ENCODE measurements at places on chromosomes 5 and 9. TPM values are rescaled to one million over a fixed set of nuclear protein-coding genes. Genes with fewer than 3 reads are reported as not detected.

The TMEM232 gene
- total RNA-seq, result 2.7 TPM

The CTXN3 gene
- not detected for total RNA-seq

The ERCC8 gene
- total RNA-seq, result 15.6 TPM

The CRB2 gene
- total RNA-seq, result not detected

The CAMK2A gene
- 0.94 TPM for total RNA-seq

The MARVELD2 gene
- total RNA-seq, result 0.10 TPM

The CTSV gene
- total RNA-seq, result 0.10 TPM

The AFAP1L1 gene
- total RNA-seq, result under 0.01 TPM

The GABRG2 gene
- under 0.01 TPM for total RNA-seq

The ELAVL2 gene
- total RNA-seq, result not detected

The KLF9 gene
- 118 TPM for total RNA-seq

The PDZD2 gene
- total RNA-seq, result 0.52 TPM

The FYB1 gene
- 189 TPM for total RNA-seq

The GCNT1 gene
- 1.9 TPM for total RNA-seq

The PCDHGA7 gene
- 0.42 TPM for total RNA-seq

The RAI14 gene
- 0.63 TPM for total RNA-seq

The APBA1 gene
- 0.52 TPM for total RNA-seq

The PCDHA8 gene
- not detected for total RNA-seq

The PCDHGB4 gene
- total RNA-seq, result 0.31 TPM

The TMEM8B gene
- 2.0 TPM for total RNA-seq

The ALDH7A1 gene
- total RNA-seq, result 0.31 TPM

The CCIN gene
- total RNA-seq, result 1.0 TPM

The PSAT1 gene
- total RNA-seq, result 0.42 TPM

The ADAMTS16 gene
- total RNA-seq, result not detected

The PHF2 gene
- total RNA-seq, result 18.9 TPM

The SLC6A7 gene
- 0.10 TPM for total RNA-seq

The GDA gene
- total RNA-seq, result not detected

The CARD19 gene
- 117 TPM for total RNA-seq

The DCTN4 gene
- 111 TPM for total RNA-seq

The PCDHB6 gene
- total RNA-seq, result not detected

The TAF1L gene
- under 0.01 TPM for total RNA-seq

The ACOT12 gene
- 0.31 TPM for total RNA-seq

The CD14 gene
- total RNA-seq, result 138 TPM

The SPINK6 gene
- not detected for total RNA-seq

The GRM6 gene
- not detected for total RNA-seq

The AFF4 gene
- 83.2 TPM for total RNA-seq

The PPP3R2 gene
- total RNA-seq, result not detected

The ATP10B gene
- under 0.01 TPM for total RNA-seq

All from mononuclear cell (primary cell).